ENCODE measurements at places on chromosomes 6 and 20.

DNA sequence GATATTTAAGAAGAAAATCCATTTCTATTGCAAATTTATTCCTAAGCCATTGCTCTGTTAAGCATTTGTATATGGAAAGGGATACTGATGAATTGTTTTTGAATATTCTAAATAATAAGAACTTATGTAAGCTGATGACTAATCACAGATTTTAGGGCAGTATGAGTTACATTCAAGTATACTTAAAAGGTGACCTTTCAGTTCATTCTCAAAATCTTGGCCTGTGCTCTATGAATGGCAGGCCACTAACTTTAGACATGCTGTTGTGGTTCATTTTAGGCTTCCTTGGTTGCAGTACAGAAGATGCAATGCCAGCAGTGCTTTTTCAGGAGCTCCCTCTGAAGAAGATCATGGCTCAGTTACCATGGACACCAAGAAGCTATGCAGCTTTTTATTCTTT lies 380.4 kb downstream of the CENPW start:
- no peak for DNase-seq

DNA sequence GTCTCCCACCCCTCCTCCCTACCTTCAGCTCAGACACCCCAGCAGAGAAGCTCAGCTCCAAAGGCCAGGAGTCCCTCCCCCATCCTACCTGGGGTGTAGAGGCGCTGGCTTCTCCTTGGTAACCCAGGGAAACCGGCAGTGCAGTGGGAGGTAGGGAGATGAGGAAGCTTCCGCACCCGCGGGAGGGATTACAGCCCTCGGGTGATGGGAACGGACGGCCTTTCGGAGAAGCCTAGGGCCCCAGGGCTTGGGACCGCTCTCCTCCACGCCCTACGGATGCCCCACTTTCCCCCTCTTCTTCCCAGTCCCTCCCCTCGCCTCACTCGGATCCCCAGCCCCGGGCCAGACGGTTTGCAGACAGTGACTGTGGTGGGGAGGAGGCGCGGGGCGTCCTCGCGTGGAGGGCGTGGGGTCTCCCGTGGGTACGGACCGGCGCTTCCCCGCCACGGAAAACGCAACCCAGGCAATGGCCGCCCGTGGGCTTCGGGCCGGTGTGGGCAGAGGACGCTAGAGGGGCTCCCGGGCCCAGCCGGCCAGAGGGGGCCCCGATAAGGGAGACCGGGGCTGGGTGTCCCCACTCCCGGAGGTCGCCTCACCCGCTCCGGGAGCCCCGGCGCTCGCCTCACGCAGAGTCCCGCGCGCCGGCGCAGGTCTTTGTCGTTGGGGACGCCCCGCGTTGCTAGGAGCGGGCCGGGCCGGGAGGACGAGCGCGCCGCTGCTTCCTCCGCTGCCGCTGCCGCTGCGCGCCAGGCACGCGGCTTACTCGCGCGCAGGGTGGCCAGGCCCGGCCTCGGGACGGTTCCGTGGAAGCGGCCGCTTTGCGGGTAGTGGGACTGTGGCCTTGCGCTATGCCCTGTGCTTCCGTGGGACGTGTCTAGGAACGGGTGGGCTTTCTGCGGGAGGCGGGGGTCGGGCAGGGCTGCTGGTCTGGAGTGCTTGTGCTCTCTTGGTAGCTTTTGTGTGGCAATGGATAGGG lies 15.8 kb downstream of the AARS2 start:
- DNase-seq: no peak

DNA sequence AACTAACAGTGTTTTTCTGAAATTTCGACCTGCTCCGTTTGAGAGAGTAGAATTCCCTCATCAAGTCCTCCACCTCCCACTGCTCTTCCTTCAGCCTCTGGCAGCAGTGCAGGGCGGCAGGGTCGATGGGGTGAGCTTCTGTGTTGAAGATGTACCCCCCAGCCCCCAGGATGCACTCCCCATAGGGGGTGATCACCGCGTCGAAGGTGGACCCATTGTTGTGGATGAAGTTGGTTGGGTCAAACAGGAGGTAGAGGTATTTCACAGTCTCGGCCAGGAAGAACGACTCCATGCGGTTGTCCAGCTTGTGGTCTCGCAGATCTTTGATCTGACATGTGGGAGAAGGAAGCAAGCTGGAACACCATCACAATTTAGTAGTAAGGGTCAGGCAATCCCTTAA lies 23.0 kb upstream of the TRPC4AP start:
- DNase-seq: no peak

DNA sequence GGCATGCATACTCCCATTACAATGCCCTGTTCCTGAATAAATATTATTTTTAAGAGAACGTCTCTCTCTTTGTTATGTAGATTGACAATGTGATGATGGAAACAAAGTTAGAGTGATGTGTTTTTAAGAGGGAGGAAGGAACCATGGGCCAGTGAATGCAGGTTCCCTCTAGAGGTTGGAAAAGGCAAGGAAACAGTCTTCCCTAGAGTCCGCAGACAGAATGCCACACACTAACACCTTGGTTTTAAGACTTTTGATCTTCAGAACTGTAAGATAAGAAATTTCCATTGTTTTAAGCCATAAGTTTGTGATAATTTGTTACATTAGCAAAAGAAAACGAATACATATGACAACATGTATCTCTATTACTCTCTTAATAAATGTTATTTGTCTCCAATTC lies 4.7 kb upstream of the CENPW start:
- peak; percentile 11 for DNase-seq

DNA sequence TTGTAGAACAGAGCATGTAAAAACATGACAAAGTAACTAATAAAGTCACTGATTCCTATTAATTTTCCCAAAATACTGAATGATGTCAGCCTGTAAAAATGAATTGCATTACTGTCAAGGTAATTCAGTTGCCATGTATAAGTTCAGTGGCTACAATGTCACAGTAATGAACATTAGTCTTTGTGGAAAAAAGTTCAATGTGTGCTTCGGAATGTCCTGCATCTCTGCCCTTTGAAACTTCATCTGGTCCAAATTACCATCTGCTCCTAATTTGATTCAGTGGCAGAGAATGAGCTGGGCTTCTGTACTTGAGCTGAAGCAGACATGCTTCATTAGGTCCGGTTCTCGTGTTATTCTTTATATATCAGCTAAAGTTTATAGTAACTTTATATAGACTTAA lies 567.4 kb downstream of the COL12A1 start:
- DNase-seq: no peak

DNA sequence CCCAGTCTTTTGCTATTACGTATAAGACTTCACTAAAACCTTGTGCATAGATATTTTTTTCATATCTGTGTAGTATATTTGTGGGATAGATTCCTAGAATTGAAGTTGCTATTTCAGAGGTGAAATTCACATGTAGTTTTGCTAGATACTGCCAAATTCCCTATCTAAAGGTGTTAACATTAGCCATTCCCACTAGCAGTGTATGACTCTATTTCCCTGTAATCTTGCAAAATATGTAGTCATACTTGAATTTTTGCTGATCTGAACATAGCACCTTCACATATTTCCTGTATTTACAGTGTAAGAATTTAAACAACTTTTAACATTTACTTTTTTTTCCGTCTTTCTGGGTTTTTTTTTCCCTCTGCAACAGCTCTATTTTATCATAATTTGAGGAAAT lies 24.9 kb downstream of the SENP6 start:
- no peak for DNase-seq

DNA sequence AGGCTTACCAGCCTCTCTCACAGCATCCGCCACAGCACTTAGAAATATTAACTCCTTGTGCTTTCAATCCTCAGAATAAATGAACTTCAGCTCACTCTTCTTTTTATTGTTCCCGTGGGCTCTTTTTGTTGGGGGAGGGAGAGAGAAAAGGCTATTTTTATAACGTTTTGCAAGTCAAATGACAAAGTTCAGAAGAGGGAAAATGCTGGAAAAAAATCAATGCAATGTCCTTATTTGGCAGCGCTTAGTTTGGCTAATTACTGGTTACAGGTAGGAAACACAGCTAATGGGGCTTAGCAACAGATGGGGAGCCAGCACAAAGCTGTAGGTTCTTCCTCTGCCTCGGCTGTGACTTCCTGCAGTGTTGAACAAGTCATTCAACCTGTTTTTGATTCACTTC lies 1067.0 kb upstream of the MAP3K7 start:
- DNase-seq: no peak

DNA sequence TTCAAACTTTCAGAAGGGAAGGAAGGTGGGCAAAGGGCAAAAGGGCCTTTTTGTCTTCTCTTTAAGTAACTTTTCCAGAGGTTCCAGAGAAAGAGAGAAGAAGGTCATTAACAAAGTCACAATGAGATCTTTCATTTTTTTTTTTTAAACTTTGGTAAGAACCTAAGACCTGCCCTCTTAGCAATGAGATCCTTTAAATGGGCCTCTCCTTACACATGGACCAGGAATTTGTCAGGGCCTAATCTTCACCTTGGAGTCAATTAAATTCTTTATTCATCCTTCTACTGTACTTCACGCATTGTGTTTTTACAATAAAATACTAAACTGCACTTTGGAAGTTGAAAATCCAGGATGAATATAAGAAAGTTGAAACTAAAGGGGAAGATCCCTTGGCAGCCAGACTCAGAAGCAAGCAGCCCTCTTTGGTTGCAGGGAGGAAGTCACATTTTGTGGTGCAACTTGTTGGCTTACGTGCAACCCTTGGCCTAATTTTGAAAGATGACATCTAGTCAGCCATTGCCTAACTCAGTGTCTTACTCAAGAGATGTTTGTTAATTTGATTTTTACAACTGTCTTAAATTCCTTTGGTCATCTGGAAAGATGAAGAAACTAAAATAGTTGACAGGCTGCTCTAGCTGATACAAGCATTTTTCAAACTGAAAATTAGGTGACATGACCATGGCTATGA lies 11.9 kb upstream of the TMEM170B start:
- no peak for DNase-seq

- no peak for DNase-seq
These were observed 29.8 kb downstream of the TGM2 start for GRCh38 chr20:38135271-38135650.

- DNase-seq: no peak
These were observed at the start of gene GNMT for GRCh38 chr6:42960243-42961019. Gene GNMT, plus strand, starts transcription at chr6:42960754. Its CDS starts 14 bp downstream, at chr6:42960768.

- no peak for DNase-seq
These were observed 90.5 kb downstream of the SOD2 start for GRCh38 chr6:159602431-159603041.

- peak; percentile 68 for DNase-seq
These were observed 78.7 kb upstream of the PHACTR3 start for GRCh38 chr20:59525500-59526241.

GRCh38 chr6:72552938-72553337 lies 68.9 kb upstream of the KCNQ5 start:
- DNase-seq: no peak

- peak; percentile 12 for DNase-seq
These were observed 33.2 kb upstream of the PNISR start for GRCh38 chr6:99458319-99458718.

All from RKO (cell line).